ENCODE measurements at places on chromosomes 3 and 15.
A peak's percentile ranks its signal among the peaks of the same experiment; 100 is the strongest.

DNA sequence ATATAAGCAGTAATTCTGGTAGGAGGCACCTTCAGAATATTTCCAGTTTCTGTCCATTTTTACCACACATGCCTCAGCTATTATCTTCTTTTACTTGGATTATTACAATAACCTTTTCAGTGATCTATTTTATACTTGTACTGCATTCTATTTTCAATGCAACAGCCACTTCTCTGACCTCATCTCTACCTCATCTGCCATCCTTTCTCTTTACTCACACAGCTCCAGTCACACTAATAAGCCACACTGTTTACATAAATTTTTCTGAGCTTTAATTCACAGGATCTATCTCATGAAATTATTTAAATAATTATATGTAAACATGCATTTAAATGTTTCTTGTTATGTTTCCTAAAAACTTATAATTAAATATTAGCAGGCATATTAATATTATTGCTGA, 47.3 kb upstream of the BCHE start:
- DNase-seq: no peak

DNA sequence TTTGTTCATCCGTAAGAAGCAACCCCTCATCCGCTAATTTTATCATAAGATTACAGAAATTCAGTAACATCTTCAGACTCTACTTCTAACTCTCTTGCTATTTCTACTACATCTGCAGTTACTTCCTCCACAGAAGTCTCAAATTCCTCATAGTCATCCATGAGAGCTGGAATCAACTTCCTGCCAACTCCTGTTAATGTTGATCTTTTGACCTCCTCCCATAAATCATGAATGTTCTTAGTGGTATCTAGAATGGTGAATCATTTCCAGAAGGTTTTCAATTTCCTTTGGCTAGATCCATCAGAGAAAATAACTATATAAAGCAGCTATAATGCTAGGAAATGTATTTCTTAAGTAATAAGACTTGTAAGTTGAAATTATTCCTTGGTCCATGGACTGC, 115.1 kb downstream of the TAFA4 start:
- DNase-seq: no peak

- DNase-seq: no peak
Observed at GRCh38 chr3:63519426-63519825, 133.0 kb upstream of the SNTN start.

GRCh38 chr3:26449996-26450395, 172.6 kb upstream of the LRRC3B start:
- no peak for DNase-seq

DNA sequence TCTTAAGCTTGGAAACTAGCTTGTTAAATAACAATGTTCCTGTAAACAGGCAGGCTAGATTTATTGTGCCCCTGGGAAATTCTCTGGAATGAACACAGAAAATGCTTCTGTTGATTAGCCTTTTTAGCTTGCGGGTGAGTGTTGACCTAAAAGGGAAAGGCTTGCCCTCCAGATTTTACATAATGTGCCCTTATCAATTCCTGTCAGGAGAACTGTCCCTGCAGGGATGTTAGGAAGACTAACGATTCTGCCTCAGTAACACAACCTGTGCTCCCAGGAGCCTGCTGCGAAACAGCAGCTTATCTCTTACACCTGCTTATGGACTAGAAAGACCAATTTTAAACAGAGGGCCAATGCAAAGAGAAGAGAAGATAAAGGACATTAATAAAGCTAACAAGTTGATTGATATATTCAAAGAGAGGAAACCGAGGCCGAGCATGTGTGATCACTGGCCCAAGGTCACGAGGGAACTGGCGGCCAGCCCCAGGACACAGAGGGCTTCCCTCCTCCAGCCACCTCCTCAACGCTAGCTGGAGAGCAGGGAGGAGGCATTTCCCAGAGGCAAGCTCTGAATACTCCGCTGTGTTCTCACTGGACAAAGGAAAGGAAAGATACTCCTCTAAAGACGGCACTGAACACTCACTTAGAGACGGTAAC, 48.4 kb upstream of the TJP1 start:
- DNase-seq: no peak

DNA sequence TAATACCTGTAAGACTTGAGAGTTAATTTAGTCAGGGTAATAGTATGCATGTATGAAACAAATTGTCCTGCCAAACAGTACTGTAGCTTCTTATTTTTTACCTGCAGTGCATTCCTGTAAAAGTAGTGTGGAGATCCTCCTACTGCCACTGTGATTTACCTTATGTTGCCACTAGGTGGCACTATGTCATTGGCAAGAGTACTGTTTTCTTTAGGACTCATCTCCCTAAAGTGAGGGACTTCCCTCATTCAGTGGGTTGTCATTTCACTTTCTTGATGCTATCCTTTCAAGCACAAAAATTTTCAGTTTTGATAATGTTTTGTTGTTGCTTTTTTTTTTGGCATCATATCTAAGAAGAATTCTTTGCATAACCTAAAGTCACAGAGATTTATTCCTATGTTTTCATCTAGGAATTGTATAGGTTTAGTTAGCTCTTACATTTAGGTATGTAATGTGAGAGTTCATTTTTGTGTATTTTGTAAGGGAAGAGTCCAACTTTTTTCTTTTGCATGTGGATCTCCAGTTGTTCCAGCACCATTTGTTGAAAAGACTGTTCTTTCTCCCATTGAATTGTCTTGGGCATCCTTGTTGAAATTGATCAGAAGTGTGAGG, 105.7 kb downstream of the AKAP13 start:
- DNase-seq: peak; percentile 54

GRCh38 chr3:71849681-71850080, 64.7 kb upstream of the PROK2 start:
- DNase-seq: no peak

- no peak for DNase-seq
Observed at GRCh38 chr3:194512895-194513601, 26.2 kb upstream of the ATP13A3 start.
